Stimulated activated CD8-positive, alpha-beta memory T cell treated with anti-CD3 and anti-CD28 coated beads, Interleukin-7, amount 100 ng/mL, for 1 hour (primary cell): ENCODE measurements at places on chromosomes 13 and 19.

- DNase-seq: no peak
Measured at GRCh38 chr13:75416327-75417011, 65.5 kb downstream of the TBC1D4 start.

DNA sequence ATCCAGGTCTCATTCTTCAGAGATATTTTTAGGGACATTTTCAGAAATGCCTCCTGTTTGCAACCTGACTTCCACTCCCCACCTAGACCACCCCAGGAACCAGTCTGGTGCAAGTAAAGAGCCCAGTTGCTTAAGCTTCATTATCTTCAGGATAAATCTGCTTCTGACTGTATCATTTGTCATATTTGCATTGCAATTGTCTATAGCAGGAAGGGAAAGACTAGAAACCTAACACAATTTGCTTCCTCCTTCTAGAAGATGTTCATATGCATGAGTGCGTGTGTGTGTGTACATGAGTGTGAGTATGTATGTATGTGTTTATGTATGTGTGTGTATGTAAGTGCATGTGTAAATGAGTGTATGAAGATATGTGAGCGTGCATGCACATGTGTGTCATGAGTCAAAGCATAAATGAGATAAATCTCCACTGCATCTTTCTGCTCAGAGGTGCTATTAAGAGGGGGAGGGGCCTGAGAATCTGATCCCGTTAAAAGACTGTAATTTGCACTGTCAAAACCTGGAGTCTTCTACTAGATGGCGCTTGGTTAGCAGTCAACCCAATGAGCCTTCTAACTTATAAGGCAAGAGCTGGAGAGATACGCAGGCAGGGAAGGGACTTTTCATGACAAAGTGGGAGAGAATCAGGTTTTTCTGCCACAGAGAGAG, 178.8 kb upstream of the KL start:
- DNase-seq: no peak

GRCh38 chr13:27673911-27674310, 52.2 kb downstream of the POLR1D start:
- DNase-seq: no peak

DNA sequence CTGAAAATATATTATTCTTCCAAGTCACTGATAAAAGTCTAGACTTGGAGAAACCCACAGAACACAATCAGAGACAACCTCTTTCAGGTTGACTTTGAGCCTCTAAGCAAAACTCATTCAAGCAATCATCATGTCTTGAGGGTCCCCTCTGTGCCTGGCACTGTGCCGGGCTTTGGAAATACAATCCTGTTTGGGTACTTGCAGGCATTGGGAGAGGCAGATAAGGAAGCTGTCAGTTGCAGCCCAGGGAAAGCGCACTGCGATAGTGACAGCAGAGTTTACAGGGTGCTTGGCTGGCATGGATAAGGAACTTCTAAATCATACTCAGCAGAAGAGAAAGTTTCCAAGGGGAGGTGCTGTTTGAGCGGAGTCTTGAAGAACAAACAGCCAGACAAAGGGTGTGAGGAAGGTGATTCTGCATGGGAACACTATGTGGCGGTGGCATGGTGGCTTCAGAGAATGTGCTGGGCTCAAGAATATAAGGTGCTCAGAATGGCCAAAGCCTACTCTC, 9.1 kb downstream of the SERP2 start:
- no peak for DNase-seq

DNA sequence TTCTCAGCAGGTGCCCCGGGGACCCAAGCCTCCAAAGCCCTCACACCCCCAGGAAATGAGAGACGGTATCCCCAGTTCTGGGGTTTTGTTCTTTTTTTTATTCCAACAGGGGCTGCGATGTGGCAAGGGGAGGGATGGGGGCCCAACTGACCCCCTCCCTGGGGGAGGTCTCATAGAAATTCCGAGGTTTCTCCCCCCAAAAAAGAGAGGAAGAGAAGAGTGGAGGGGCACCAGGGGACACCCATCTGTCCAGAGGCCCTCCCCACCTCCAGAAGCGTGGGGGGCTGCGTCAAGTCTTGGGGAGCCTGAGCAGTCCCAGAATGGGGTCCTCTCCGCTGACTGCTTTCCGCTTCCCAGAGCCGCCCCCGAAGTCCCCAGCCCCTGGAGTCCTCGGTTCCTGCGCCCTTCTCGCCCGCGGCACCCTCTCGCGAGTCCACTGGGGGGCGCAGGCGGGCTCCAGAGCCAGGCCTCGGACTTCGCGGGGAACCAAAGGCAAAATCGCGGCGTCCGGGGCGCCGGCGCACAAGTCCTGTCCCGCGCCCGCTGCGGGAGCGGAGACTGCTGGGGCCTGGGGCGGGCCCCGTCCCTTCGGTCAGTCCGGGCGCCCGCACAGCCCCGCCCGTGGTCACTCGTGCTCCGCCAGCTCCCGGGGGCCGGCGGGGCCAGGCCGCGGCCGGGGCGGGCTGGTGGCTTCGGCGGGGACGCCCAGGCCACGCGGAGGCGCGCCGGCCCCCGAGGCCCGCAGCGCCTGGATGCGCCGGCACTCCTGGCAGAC, 4.4 kb upstream of the ATP1A3 start:
- no peak for DNase-seq

GRCh38 chr19:13823256-13823655, 28.0 kb downstream of the ZSWIM4 start:
- DNase-seq: no peak
